ENCODE measurements at places on chromosomes 16 and 17.

DNA sequence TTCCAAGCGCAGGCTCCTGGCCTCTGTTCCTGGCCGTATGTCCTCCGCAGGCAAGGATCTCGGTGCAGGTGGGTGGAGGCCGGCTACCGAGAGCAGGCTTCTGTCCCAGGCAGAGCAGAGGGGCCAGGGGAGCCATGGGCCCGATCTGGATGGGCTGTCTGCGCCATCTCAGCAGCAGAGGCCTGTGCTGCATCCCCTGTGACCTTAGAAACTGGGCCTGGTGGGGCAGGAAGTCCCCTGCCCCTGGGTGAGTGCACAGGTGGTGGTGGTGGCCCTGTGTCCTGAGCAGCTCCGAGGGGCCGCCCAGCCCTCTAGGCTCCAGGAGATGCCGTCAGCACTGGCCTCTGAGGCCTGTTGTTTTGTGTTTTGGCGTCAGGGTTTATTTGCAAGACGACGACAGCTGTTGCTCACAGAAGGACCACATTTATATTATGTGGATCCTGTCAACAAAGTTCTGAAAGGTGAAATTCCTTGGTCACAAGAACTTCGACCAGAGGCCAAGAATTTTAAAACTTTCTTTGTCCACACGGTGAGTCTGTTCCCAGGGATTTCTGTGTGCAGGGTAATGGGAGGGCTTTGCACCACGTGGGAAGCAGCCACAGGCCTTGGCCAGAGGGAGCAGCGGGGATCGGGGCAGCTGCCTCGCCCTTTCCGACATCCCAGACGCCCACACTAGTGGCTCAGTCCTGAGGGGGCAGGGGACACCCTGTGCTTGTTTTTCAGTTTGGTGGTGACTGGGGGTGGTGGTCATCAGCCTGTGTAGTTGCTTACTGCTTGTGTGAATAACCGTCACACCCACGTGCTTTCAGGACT is 59.1 kb downstream of the PDPK1 start:
- no peak for DNase-seq

- no peak for DNase-seq
These were observed 38.7 kb downstream of the ACSF3 start for GRCh38 chr16:89132194-89133005.

GRCh38 chr17:77749989-77750388 is 208.5 kb upstream of the TNRC6C start:
- DNase-seq = no peak

DNA sequence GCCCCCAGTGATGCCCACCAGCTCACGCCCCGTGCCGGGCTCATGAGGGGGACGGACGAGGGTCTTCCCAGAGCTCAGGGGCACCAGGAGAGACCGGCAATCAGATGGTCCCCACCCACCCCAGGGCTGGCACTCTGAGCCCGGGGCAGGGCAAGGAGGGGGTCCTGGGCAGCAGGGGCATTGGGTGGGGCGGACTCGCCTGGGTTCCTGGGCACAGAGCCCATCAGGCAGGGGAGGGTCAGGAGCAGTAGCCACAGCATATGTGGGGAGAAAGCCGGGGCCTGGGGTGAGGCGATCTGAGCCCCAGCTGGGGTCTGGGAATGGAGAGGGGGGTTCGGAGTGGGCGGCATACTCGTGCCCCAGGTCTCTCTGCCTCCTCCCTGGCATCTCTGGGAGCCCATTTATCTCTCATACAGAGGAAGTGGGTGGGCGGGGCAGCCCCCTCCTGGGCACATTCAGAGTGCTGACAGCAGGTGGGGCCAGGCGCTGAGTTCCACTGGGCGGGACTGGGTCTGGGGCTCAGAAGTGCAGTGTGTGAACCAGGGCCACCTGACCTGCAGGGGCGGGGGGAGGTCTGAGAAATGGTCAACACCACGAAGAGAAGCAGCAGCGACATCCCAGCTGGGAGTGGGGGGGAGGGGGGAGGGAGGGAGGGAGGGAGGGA is 20.5 kb upstream of the UBE2I start:
- DNase-seq = no peak

DNA sequence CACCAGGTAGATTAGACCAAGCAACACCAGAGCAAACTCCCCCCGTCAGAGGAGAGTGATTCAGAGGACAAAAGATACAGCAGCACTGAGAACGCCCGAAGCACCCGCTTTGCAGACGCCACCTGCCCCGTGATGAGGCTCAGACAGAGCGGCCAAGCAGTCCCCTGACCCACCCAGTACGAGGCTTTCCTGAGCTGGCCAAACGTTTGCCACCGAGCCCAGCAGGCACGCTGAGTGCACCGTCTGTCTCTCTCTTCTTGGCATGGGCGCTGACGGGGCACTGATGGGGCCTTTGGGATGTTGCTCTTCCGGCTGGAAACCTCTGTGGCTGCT is 19.4 kb upstream of the WDR45B start:
- DNase-seq = no peak

GRCh38 chr17:50868602-50869001 is 2.4 kb upstream of the TOB1 start:
- DNase-seq = no peak
